Karpas-422 (cell line): ENCODE measurements at places on chromosomes 1 and 21.

GRCh38 chr1:52334906-52335528 lies 31.0 kb downstream of the CC2D1B start:
- DNase-seq, result no peak

DNA sequence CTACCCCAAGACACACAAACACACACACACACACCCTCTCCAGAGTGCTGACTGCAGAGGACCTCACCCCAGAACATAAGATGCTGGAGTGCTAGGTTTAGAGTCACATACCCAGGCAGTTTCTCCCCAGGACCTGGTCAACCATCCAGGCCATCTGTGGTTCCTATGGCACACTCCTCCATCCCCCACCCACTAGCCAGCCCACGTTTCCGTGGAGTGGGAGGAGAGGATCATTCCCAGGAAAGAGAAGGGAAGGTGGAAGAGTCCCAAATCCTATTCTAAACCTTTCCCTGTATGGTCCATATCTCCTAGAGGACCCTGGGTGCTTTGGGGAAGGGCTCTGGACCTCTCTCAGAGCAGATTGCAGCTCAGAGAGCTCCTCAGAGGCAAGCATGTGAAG lies 1.1 kb downstream of the KCNJ9 start:
- no peak for DNase-seq

DNA sequence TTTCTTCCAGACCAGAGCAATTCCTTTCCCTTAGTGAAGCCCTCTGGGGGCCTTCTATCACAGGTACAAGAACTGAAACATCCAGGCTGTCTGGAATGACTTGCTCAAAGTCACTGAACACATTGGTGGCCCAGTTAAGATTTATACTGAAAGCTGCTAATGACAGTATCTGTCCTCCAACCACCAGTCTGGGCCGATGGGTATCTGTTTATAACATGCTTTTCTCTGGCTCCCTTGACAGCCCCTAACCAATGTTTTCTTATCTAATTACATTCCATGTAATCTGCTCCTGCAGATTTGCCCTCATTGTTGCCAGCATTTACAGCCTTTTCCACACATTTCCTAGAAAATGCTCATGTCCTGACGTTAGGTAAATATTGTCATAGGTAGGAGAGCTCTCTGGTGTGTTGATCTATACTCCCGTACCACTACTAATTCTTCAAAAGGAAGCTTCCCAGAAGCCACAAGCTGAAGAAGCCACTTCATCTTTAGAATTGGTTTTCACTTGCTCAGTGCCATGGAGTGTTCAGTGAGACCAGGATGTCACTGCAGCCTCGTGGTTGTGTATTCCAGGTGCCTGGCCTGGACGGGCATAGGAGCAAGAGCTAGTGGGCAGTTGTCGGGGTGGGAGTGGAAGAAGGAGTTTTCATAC lies 163.9 kb downstream of the TSEN15 start:
- DNase-seq, result no peak

DNA sequence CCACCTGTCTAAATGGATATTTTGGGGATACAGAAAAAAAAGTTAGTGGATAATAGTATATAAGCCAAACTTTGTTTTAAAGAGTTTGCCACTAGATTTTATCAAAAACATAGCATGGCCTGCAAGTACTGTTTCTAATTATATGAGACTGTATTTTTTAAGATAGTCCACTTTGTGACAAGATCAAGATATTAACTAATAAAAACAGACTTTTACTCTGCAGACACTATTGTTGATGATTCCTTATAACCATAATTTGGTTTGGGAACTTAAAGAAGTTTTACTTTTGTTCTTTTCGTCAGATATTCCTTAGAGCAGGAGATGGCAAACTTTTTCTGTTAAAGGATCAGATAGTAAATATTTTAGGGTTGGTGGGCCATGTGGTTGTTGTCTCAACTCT lies 36.4 kb downstream of the SMG7 start:
- DNase-seq, result no peak

- DNase-seq, result no peak
Observed at GRCh38 chr1:184854036-184854435, 99.4 kb upstream of the EDEM3 start.

- DNase-seq, result no peak
Observed at GRCh38 chr1:168199056-168199455, 20.3 kb downstream of the TIPRL start.

DNA sequence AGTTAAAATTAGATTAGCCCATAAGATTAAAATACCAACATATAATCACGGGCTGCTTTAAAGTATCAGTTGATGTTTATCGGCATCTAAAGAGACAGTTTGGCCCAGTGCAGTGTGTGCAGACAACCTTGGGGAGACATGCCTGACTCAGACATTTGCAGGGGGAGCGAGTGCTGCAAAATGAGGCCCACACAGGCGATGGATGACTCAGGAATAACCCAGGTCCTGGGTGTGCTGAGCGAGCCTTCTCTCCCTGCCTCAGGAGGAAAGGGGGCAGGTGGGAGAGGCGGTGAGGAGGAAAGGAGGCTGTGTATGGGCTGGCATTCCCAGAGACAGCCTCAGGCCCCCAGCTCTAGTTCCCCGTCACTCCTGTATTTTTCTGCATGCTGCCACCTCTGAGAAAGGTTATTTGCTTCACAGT lies 9.0 kb downstream of the SLC9A1 start:
- DNase-seq, result no peak

DNA sequence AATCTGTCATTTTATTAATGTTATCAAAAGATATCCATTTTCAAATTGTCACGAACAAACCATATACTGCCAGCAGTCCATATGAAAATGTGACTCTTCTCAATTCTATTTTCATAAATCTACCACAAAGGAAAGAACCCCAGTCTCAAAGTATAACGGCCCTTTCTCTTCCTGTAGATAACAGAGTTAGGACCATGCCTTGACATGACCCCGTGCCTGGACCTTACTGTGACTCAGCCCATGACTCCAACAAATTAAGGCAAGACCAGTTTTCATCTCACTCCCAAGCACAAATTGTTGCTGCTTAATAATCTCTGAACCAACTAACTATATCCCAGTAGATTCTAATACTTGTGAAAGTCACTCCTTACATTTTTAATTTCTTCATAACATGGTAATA lies 124.4 kb upstream of the NFIA start:
- no peak for DNase-seq

DNA sequence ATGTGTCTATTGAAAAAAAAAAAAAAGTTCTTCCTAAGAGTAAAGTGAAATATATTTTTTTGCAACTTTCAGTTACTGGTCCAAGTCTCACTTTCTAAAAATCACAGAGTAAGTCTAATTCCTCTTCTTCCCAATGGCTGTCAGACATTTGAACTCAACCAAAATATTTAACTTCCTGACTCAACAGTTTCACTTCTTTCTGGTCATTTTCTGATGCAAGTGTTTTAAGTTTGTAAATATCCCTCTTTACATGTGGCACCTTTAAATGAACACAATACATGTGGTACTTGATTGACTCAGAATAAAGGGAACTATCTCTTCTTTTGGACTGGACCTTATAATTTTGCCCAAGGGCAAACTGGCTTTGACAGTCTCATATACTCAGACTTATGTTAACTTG lies 76.7 kb downstream of the ASH1L start:
- DNase-seq, result no peak

GRCh38 chr1:204889681-204890383 lies 19.2 kb downstream of the NFASC start:
- no peak for DNase-seq

DNA sequence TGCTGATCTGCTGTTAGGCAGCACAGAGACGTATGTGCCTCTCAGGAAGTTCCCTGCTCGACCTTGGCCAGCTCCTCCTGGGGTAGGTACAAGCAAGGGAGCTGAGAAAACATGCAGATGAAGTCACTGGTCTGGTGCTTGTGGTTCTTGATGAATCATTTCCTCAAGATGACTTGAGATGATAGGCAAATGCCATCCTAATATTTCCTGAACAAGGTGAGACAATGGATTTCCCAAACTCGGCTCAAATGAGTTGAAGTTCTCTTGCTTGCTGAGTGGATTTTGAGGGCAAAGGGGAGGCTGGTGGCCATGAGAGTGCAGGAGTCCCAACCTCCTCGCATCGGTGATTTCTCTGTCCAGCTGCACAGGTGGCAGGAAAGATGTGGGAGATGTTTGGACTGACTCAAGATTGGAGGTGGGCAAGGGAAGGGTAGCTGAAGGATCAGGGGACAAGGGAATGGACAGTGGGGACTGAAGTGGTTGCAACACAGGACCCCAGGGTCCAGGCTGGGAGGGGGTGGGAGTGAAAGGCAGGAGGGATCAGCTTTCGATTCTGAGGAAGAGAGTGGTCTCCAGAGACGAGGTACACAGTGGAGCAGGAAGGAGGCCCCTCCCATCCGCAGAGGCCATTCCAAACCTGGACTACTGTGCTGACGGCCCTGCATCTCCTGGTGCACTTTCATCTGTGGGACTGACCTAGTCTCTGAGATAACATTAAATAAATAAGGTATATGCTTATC lies 63.9 kb downstream of the CAPN2 start:
- DNase-seq, result no peak

DNA sequence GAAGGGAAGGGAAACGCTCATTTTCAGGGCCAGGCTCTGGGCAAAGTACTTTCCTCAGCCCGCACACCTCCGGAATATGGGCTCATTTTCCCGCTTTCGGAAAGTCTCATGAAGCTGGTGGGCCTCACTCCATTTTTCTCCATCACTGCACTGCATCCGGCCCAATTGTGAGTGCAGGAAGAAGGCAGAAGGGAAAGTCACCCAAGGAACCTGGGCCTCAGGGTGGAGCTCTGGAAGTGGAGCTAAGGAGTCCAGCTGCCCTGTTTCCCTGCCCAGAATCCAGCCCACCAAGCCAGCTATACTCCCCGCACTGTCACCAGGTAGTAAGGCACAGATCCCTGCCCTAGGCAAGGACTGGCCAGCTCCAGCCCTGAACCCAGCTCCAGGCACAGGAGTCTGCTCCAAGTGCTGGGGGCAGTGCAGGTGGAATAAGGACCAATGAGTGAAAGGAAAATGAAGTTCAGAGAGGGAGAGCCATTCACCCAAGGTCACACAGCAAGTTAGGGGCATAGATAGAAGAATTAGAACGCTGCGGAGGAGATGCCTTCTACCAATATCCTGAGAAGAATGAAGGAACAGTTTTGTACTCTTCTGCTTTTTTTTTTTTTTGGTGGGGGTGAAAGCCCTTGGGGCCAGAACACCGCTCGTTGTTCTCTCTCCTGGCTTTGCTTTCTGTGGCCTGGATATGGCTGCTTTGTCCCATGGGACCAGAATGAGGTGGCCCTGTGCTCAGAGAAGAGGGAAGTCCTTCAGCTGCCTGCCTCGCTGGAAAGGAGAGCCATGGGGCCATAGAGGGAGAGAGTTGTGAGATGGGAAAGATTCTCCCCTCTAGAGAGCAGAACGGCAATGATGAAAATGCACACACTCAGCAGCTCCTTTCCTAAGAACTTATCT lies 10.0 kb downstream of the LRP8 start:
- DNase-seq, result peak; percentile 55

GRCh38 chr1:63980740-63981407 lies 207.1 kb downstream of the ROR1 start:
- no peak for DNase-seq

DNA sequence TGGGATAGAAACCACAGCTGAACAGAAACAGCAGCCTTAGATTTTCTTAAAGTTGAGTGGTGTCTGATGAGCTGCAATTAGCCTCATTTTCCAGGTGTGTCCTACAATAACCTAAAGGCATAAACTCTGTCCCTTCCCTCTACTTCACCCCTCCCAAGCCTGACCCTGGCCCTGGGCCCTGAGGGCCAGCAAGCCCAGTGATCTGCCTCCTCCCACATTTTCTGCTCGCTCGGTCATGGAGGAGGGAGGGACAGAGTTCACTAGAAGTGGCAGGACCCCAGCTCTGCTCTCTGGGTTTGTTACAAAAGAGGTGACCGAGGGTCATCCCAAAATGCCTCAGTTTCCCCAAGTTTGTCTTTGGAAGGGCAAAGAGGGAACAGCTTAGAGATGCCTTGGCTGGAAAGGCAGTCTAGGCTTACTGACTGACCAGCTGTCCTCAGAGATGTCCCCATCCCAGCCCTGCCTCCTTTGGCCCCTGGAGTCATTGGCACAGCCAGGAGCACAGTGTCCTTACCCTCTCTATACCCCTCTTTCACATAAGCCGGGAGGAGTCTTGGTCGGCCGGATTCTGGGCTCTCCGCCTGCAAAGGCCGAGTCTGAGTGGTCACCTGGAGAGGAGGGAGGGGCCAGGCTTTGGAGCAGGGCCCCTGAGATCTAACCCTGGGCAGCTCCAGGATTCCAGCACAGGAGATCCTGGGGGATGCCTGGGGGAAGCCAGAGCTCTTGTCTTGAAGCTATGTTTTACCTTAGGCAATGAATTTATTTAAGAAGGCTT lies 172.7 kb downstream of the PTPRU start:
- no peak for DNase-seq
